ENCODE measurements at places on chromosomes 16 and 17.

DNA sequence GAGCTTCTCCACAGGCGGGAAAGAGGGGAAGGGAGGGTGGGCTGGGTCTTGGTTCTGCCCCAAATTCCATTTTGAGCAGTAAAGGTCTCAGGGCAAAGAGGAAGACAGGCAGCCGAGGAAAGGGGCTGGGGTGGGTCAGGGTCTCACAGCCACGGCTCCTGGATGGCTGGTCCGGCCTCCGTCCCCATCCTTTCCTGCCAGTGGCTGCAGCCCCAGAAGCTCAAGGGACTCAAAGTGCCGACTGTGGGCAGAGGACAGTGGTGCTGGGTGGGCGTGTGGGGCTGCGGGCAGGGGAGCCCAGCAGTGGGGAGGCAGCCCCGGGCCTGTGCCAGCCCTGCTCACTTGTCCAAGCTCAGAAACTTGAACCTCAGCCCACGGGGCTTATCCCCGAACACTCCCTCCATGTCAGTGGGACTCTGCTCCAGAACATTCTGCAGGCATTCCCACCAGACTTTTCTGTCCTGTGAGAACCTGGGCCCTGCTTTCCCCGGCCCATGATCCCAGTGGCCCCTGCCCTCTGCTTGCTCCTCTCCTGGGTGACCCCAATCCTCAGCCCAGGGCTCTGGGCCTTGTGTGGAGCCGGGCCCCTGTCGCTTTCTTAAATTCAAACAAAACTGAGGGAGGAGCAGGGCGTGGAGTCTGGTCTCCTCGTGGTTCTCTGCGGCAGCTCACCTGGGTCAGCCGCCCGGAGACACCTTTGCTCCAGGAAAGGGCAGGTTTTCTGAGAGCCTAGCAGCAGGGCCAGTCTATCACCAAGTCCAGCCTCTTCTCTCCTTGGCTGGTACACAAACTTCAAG lies 117.8 kb upstream of the METRNL start:
- DNase-seq, result no peak

GRCh38 chr16:56647641-56648431 lies 3.9 kb upstream of the MT1B start:
- DNase-seq, result no peak

GRCh38 chr17:71109697-71110096 lies 940.4 kb downstream of the KCNJ2 start:
- no peak for DNase-seq

GRCh38 chr17:43212641-43213490 lies 1.2 kb downstream of the TMEM106A start:
- no peak for DNase-seq

- no peak for DNase-seq
These were observed 596.0 kb upstream of the GOT2 start for GRCh38 chr16:59330019-59330670.

DNA sequence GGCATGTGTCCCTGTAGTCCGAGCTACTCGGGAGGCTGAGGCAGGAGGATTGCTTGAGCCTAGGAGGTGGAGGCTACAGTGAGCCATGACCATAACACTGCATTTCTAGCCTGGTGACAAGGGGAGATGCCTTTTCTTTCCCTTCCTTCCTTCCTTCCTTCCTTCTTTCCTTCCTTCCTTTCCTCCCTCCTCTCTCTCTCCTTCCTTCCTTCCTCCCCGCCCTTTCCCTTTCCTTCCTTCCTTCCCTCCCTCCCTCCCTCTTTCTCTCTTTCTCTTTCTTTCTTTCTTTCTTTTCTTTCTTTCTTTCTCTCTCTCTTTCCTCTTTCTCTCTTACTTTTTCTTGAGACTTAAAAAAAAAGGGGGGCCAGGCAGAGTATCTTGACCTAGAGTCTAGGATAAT lies 3.1 kb upstream of the CEP20 start:
- DNase-seq, result no peak

GRCh38 chr17:64975318-64976087 lies 56.2 kb upstream of the LRRC37A3 start:
- DNase-seq, result peak; percentile 89

DNA sequence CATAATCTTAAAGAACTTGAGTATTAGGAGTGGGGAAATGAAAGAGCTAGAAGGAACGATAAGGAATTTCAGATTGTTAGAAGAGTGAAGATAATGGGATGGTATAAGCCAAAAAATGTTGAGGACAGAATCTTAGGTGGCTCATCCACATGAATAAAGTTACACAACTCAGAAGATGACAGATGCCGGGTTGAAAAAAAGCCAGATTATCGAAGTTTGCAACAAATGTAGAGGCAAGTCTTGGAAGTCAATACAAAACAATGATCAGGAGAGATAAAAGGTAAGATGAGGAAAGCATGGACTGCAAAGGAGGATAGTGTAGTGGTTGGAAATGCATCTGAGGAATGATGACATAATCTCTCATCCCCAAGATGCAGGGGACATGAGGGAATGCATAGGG lies 45.1 kb upstream of the TAOK1 start:
- DNase-seq, result no peak

GRCh38 chr16:78372277-78372676 lies 272.8 kb downstream of the WWOX start:
- DNase-seq, result no peak

GRCh38 chr17:65542610-65543009 lies 18.8 kb downstream of the AXIN2 start:
- DNase-seq, result no peak

DNA sequence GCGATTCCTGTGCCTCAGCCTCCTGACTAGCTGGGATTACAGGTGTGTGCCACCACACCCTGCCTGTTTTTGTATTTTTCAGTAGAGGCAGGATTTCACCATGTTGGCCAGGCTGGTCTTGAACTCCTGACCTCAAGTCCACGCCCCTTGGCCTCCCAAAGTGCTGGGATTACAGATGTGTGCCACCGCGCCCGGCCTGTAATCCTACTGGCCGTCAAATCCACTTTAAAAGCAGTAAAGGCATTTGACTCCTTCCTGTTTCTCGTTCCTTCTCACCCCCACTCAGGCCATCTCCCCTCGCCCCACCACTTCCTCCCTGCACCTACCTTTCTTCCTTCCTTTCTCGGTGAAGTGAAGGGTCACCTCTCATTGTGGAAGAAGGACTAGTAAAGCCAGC lies 69.4 kb upstream of the CREBBP start:
- DNase-seq, result no peak

DNA sequence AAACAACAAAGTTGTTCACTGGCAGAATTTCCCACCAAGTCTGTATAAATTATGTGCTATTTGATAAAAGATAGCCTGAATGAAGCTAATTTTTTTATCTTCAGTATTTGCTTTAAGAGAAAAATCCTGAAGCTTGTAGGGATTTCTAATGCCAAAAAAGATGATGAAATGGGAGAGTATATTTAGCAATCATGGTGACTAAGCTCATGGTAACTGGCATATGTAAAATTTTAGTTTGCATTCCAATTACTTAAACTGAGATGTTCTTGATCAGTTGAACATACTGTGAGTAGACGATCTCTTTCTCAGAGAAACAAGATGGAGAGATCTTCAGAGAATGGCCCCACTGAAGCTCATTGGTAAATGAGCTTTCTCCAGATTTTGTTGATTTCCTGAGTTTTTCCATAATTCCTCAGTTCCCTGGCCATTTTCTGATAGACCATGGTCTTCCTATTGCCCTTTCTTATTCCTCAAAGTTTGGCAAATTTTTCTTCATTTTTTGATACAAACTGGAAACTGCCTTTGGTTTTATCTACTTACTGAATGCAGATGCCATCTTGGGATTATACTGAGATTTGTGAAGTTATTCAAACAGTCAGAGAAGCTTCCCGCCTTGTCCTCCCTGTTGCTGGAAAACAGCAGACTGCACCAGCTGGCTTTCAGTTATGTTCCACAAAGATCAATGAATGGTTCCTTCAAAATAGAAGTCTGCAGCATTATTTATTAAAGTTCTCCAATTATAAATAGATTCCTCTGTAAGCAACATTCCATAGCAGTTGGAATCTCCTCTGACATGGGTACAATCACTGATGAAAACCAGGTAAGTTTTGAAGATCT lies 68.3 kb upstream of the ALOX12 start:
- no peak for DNase-seq

DNA sequence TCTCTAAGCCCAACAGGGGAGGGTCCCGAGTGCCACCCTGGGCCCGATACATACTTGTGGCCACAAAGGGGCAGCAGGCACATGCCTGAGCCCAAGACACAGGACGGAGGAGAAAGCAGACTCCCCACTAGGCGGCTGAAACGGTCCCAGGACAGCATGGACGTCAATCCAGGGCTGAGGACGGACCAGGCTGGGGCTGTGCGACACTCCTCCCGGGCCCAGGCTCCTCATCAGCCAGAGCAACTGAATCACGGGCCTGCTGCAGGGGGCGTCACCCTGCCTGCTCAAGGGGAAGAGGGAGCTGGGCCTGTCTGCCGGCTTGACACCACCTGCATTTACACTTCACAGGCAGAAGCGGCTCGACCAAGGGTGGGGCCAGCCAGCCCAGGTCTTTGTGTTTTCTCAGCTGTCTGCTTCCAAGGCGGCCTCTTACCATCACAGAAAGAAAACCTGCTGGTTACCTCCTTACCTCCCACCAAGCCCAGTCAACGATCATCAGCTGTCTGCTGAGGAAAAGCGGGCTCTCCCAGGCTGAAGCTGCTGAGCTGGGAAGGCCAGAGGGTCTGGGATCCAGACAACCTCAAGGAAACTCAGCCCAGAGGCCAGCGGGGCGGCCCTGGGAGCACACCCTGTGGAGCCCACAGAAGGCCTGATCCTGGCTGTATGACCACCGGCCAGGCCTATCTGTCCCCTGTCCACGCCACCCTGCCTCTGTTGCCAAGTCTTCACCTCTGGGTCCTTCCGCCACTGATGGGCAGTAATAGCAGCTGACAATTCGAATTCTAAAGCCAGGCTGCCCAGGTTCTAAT lies 26.4 kb downstream of the KIFC3 start:
- no peak for DNase-seq

- no peak for DNase-seq
These were observed 28.7 kb downstream of the CDK5RAP3 start for GRCh38 chr17:47999582-47999981.

DNA sequence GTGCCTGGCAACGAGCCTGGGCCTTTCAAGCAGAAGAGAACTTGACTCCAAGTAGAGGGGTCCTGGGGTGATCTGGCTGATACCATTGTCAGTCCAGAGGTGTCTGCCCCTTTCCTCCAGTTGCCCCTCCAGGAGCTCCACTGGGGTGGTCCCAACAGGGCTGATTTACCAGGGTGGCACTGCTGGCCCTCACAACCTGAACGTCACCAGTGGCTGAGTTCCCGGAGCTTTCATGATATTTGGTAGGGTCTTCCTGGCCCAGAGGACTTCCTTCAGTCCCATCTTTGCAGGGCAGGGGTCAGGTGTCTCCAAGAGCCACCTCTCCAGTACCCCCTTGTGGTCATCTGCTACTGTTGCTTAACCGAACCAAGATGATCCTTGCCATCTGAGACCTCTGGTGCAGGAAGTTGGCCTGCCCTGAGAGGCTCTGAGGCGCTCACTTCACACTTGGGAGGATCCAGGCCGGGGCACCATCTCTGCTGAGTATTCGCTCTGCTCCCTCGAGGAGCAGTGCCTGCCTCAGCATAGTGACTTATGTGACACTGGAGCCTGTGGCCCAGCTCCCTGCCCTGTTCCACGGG lies 3.5 kb downstream of the LIMD2 start:
- no peak for DNase-seq

DNA sequence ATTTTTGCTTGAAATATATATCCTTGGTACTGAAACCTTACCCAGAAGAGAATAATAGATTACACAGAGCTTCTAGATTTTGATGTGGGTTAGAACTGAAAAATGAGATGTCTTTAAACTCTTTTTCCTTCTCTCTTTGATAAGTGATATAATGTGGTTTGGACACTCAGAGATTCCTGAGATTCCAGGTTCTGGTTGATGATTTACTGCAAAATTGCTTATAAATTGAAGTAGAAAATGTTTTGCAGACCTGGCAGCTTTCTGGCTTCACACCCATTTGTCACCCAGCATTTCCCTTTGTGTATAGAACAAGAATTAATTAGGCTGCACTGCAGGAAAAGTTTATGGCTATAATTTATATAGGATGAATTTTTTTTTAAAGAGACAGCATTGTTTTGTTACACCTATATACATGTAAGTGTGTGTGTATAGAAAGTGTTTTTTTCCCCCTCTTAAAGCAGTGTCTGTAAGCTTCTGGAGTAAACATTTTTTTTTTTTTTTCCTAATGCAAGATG lies 23.5 kb downstream of the AATF start:
- no peak for DNase-seq

GRCh38 chr17:16046966-16047365 lies 47.3 kb downstream of the TTC19 start:
- DNase-seq, result no peak

GRCh38 chr17:68134046-68134637 lies 98.6 kb downstream of the KPNA2 start:
- no peak for DNase-seq

DNA sequence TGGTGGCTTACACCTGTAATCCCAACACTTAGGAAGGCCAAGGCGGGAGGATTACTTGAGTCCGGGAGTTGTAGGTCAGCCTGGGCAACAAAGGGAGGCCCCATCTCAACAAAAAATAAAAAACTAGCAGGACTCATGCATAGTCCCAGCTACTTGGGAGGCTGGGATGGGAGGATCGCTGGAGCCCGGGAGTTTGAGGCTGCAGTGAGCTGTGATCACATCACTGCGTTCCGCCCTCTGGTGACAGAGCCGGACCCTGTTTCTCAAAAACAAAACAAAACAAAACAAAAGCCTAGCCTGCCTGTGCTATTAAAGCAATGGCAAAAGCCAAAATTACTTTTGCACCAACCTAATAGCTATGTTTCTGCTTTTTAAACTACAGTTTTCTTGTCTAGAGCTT lies 1.5 kb downstream of the FCSK start:
- no peak for DNase-seq

- DNase-seq, result no peak
These were observed 3.1 kb upstream of the CAPN15 start for GRCh38 chr16:524274-525040.

Measured in NCI-H2029 (cell line).